ENCODE measurements at places on chromosomes 3 and 15. TPM values are rescaled to one million over a fixed set of nuclear protein-coding genes. Genes with fewer than 3 reads are reported as not detected.

DNA sequence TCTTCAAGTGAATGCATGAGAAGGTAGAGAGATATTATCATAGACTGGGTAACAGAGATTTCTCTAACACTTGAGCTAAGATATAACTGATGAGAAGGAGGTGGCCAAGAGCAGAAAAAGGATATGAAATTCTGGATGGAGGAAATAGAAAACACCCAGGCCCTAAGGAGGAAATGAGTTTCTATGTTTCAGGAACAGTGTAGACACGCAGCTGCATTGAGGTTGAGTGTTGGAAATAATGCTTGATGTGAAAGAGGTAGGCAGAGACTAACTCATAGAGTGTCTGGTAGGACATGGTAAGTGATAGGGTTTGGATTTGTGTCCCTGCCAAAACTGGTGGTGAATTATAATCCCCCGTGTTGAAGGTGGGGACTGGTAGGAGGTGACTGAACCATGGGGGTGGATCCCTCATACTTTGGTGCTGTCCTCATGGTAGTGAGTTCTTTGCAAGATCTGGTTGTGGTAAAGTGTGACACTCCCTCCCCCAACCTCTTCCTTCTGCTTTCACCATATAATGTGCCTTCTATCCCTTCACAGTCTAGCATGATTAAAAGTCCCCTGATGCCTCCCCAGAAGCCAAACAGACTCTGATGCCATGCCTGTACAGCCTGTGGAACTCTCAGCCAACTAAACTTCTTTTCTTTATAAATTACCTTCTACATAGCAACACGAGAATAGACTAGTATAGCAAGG, 787.3 kb downstream of the EDEM1 start:
- DNase-seq: no peak

DNA sequence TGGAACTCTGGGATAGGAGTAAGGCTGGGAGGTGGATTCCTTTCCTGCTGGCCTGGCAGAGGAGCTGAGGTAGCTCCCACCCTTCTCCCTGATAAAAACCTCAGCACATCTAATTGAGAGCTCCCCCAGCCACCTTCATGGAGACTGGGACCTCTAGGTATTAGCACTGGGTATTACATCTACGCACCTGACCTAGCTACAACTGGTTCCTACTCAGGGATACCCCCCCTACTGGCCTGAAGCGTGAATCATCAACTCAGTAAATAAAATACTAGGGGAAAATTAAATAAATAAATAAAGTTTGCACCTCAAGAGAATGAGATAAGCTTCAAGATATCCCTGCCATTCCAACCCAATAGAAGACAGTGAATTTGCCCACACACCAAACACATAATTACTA, 140.4 kb downstream of the NEK10 start:
- DNase-seq: no peak

DNA sequence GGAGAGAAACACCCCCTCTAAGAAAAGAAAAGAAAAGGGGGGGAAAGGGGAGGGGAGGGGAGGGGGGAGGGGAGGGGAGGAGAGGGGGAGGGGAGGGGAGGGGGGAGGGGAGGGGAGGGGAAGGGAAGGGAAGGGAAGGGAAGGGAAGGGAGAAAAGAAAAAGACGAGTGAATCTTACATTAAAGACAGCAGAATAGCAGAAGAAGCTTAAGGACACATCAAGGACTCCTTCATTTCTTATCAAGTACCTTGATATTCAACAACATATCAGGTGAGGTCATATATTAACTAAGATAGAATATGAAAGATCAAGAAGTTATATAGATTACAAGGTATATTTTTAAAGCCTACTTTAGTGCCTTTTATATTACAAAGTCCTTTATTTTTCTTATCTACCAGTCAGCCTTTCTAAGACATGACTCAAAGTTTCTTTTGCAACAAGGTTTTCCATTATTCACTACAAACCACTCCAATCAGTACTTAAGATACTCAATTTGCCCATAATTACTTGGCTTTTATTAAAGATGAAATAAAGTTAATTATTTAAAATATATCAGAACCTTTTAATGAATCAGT, 17.7 kb upstream of the AADAC start:
- no peak for DNase-seq

The SPINT1 gene
- total RNA-seq: 5.1 TPM

Measured in occipital lobe (tissue), 3 donors.